ENCODE measurements at places on chromosomes 2 and 18.

- DNase-seq, result no peak
These were observed 710.4 kb downstream of the RNF144A start for GRCh38 chr2:7627583-7627982.

DNA sequence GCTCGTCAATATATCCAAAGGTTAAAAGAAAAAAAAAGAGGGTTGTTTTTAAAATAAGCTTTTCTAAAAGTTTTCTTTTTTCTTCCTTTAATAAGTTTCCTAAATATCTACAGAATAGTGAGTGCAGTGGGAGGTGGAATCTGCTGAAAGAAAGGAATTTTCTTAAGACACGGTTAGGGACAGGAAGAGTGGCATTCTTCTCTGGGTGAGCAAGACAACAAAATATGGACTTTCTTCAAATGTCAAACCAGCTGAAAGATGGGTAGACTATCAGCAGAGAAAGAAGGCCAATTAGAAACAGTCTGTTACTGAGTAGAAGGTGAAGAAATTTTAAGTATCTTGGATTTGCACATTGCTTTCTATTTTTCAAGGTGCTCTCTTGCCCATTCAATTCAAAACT lies 222.7 kb upstream of the PIK3C3 start:
- no peak for DNase-seq

- DNase-seq, result no peak
These were observed 38.5 kb downstream of the PSMG2 start for GRCh38 chr18:12741351-12741750.

DNA sequence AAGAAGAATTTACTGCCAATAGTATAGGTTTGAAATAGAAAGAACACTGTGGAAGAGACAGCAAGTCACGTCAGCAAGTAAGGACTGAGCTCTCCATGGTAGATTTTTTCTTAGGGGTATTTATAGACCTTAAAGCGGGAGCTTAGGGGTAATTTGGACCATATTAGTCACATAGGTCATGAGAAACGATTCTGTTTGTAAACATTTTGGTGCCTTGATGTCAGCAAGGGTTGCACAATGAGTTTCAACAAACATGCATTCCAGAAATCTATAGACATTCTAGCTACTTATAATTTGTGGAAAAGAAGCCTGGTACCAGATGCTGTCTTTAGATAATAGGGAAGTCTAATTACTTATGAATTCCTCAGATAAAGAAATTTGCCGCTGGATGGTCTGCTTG lies 624.7 kb downstream of the TDRD15 start:
- DNase-seq, result no peak

- no peak for DNase-seq
These were observed 71.6 kb downstream of the RRM2 start for GRCh38 chr2:10193851-10194820.

GRCh38 chr18:78240627-78241252 lies 738.9 kb upstream of the SALL3 start:
- no peak for DNase-seq

DNA sequence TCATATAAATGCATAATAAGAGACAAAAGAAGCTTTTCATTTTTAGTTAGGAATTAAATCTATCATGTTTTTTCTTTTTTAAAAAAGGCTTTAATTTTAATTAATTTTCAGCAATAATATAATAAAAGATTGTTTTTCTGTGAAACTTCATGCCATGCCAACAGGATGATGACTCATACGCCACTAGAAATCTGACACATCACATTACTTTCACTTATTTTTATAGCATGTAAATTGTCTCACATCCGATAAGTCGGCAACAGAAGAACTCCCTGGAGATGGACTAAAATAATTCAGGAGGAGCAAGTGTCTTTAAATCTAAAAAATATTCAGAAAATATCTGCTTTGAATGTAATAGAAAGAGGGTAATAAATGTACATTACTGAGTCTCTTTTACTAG lies 1024.2 kb upstream of the ACVR2A start:
- DNase-seq, result no peak
